ENCODE measurements at places on chromosomes 2 and 18. TPM values are rescaled to one million over a fixed set of nuclear protein-coding genes. Genes with fewer than 3 reads are reported as not detected.
A peak's percentile ranks its signal among the peaks of the same experiment; 100 is the strongest.

Gene HMSD
- total RNA-seq = 0.12 TPM

DNA sequence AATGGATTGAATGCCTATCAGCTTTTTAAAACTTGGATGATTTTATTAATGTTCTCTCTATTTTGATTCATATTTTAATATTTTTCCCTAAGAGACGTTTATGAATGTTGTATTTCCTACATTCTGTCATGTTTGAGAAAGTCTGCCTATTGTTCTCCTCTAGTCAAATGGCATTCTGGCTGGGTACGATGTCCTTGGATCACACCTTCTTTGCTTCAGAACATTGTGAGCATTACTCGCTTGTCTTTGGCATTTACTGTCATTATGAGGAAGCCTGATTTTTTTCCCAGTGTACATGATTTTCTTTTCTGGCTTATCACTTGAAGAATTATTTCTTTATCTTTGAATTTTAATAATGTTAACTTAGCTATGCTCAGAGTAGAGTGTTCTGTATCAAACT, 78.4 kb downstream of the CDC42EP3 start:
- DNase-seq = no peak

Gene ATF2
- 43.1 TPM for total RNA-seq

DNA sequence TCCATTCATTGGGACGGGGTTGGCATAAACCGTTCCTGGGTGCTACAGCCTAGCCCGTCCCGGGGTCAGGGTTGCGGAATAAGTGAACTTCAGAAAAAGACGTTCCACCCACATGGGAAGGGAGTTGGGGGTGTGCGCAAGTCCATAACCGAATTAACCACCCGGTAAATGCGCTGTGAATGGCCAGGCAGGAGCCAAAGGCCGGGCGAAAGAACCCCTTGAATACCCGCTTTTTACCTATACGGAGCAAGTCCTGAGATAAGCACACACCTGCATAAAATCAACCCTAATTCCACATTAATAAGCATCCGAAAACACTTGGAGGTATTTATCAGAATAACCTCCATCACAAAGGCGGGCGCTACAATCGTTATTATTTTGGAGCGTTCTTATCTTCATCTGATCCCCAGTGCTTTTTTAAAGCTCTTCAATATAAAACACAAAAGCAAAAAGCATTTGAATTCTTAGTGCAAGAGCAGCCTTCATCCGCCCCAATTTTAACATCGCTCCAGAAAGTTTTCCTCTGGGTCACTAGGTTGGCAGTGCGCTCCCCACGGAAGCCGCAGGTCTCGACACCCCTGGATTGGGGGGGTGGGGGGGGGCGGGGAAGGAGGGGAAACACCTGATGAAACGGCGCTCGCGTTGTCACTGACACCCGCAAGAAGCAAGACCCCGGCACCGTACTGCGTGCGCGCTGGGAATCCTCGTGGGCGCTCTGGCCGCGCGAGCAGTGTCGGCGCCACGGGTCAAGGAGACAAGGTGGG, 1.2 kb downstream of the SATB2 start:
- no peak for DNase-seq

DNA sequence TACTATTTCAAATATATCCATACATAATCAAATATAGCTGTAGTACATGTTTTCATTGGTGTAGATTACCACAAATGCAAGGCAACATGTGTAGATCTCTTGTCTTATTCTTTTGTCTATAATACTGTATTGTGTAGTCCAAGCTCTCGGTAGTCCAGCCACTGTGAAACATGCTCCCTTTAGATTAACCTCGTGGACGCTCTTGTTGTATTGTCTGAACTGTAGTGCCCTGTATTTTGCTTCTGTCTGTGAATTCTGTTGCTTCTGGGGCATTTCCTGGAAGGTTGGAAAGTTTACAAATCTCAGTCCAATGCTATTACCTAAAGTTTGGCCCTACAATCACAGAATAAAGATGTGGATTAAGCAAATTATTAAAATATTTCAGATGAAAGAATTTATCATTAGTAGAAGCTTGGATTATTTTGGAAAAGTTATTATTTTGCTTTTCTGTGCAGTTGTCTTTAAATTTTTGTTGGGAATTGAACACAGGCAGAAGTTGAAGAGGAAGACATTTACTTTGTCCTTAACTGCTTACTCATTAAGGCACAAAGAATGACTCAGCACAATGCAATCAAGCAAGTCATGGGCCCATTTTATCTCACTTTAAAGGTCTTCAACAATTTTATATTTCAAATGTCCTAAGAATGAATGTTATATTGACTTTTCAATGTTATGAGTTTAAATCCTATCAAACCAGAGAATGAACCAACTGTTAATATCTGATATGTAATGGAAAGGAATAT, 103.4 kb upstream of the CAVIN2 start:
- DNase-seq = peak; percentile 34

GRCh38 chr18:78902795-78903435, 76.7 kb upstream of the SALL3 start:
- DNase-seq = no peak

GRCh38 chr2:181680055-181680936, at the start of gene NEUROD1:
NEUROD1 (minus strand) TSS chr2:181680517; CDS start chr2:181678860, 1,657 bp downstream.
- DNase-seq = no peak

DNA sequence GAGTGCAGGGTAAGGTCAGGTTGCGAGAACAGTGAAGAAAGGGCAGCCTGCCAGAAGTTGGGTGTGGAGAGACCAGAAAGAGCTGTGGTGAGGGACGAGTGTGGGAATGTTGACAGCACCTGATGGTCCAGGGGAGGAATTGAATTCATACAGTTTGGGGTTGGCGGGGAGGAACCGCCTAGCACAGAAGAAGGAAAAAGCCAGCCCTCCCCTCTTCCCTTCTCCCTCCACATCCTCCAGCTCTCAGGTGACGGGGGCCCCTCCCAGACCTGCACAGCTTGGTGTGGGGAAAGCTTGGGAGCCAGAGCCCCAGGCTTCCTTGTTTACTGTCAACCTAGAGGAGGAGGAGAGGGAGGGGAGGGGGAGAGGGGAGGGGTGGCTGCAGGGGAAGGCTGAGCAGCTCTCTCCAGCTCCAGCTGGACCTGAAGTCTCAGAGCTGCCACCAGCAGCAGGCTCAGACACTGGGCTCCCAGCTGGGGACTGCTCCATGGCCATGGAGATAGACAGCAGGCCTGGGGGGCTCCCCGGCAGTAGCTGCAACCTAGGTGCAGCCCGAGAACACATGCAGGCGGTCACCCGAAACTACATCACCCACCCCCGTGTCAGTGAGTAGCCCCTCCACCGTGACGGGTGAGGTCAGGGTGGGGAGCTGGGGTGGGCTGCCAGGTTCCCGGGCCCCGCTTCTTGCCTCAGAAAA, at the start of gene ATP6V1B1:
Gene ATP6V1B1 (plus strand): TSS at position 433 of the 697 bp plus-strand sequence. CDS start 55 bp downstream, at position 488.
- DNase-seq = no peak

GRCh38 chr2:217553679-217554078, 449.1 kb downstream of the TNS1 start:
- DNase-seq = no peak

- DNase-seq = peak; percentile 27
Measured at GRCh38 chr2:6771634-6772611, 93.8 kb downstream of the CMPK2 start.

Gene POTEI
- not detected for total RNA-seq

DNA sequence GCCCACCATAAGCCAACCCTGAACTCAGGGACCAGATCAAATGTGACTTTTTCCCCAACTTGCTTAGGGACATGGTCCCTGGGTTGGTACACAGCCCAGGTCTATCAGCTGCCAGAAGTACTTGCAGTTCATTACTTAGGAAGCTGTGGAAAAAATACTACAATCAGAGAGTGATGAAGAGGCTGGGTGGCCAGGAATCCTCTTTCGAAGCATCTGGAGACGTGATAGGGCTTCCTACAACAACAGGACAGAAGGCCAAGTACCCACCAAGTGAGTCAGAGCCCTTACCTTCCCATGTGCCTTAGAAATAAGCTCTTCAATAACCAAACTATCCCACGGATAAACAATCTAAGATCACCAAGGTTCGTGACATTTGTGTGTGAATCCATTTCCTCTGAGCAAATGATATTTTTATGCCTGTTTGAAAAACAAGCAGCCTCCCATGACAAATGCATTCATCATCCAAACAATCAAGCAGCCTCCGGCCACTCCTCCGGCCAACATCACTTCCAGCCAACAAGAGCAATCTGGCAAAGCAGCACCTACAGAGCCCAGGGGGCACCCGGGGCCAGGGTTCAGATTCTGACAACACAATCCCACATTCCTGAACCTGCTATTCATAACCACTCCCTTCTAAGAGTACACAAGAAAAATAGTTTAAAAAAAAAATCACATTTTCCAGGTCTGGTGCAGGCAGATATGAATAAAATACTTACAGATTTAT, 26.4 kb downstream of the TBC1D8 start:
- peak; percentile 89 for DNase-seq

DNA sequence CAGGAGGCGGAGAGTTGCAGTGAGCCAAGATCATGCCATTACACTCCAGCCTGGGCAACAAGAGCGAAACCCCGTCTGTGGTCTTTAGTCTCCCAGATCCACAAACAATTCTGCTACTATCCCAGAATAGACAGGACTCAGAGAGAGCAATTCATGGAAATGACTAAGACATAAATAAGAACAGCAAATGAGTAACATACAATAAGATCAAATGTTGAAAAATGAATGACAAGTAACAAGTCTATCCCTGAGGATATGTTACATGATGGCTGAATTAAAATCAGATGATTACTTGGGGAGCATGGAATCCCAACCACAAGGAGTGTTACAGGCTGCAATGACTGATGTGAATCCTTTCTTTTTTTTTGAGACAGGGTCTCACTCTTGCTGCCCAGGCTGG, 10.3 kb downstream of the ARL5A start:
- no peak for DNase-seq

- peak; percentile 24 for DNase-seq
Measured at GRCh38 chr18:45379903-45380302, 235.4 kb upstream of the SLC14A2 start.

- no peak for DNase-seq
Measured at GRCh38 chr2:85421260-85422071, 3.0 kb downstream of the SH2D6 start.

- DNase-seq = peak; percentile 19
Measured at GRCh38 chr2:141105763-141106162, 1025.1 kb downstream of the LRP1B start.
